ENCODE measurements at places on chromosomes 6 and 20. TPM values are rescaled to one million over a fixed set of nuclear protein-coding genes. Genes with fewer than 3 reads are reported as not detected.

The HLA-DRB1 gene
- 2.7 TPM for polyA plus RNA-seq

The GMNN gene
- polyA plus RNA-seq, result 183 TPM

The TRIM31 gene
- polyA plus RNA-seq, result 0.10 TPM

The JAG1 gene
- 7.1 TPM for polyA plus RNA-seq

The HNF4A gene
- not detected for polyA plus RNA-seq

The PDYN gene
- polyA plus RNA-seq, result 0.21 TPM

The RIN2 gene
- polyA plus RNA-seq, result 0.35 TPM

The HSPA1B gene
- 31.7 TPM for polyA plus RNA-seq

The PRDM1 gene
- 0.90 TPM for polyA plus RNA-seq

The NRN1 gene
- 0.42 TPM for polyA plus RNA-seq

The TRIM40 gene
- polyA plus RNA-seq, result not detected

The KCNQ2 gene
- polyA plus RNA-seq, result 67.9 TPM

The DSP gene
- 14.8 TPM for polyA plus RNA-seq

The PHACTR1 gene
- polyA plus RNA-seq, result 6.0 TPM

The CGAS gene
- 8.3 TPM for polyA plus RNA-seq

The TAGAP gene
- polyA plus RNA-seq, result not detected

The BMP2 gene
- polyA plus RNA-seq, result 0.92 TPM

The GNMT gene
- 2.5 TPM for polyA plus RNA-seq

The CALHM5 gene
- polyA plus RNA-seq, result 0.03 TPM

The ZNF391 gene
- 10.8 TPM for polyA plus RNA-seq

The ZNF165 gene
- polyA plus RNA-seq, result 8.9 TPM

The COL21A1 gene
- 5.0 TPM for polyA plus RNA-seq

The INSM1 gene
- 0.61 TPM for polyA plus RNA-seq

The GRM4 gene
- 7.0 TPM for polyA plus RNA-seq

The DSN1 gene
- polyA plus RNA-seq, result 20.4 TPM

The EDN3 gene
- polyA plus RNA-seq, result 0.13 TPM

The KHDRBS2 gene
- polyA plus RNA-seq, result 3.2 TPM

The GRM1 gene
- 0.49 TPM for polyA plus RNA-seq

The PRKN gene
- polyA plus RNA-seq, result 0.64 TPM

The SLC44A4 gene
- 1.1 TPM for polyA plus RNA-seq

The LST1 gene
- polyA plus RNA-seq, result 0.37 TPM

The BPIFB4 gene
- not detected for polyA plus RNA-seq

The OXT gene
- polyA plus RNA-seq, result 1.5 TPM

The ECT2L gene
- polyA plus RNA-seq, result 0.14 TPM

The RBM24 gene
- polyA plus RNA-seq, result 0.27 TPM

The HLA-DQB2 gene
- polyA plus RNA-seq, result 0.37 TPM

The HLA-DOB gene
- not detected for polyA plus RNA-seq

The HLA-DQB1 gene
- polyA plus RNA-seq, result 6.5 TPM

The EFCAB8 gene
- polyA plus RNA-seq, result not detected

Data from GM23338 (cell line).